ENCODE measurements at places on chromosomes 3 and 15.
A peak's percentile ranks its signal among the peaks of the same experiment; 100 is the strongest.

DNA sequence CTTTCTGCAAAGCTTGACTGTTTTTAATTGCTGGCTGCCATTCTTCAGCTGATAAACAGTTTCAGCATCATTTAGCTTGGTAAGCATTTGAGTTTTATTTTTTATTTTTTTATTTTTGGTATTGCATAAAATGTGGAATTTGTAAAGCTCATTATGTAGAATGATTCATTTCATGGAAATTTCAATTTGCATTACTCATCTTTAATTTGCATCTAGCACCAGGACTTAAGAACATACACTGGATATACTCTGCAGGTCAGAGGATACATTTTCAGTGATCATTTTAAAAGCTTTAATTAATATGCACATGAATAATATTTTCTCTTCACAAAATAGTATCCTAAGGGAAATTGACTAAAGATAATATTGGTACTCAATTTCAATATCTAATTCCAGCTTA is 732.4 kb upstream of the BCHE start:
- DNase-seq, result no peak

- DNase-seq, result no peak
These were observed 273.3 kb downstream of the RPLP1 start for GRCh38 chr15:69725957-69726356.

GRCh38 chr3:46122091-46122490 is 86.0 kb downstream of the CCR1 start:
- no peak for DNase-seq

DNA sequence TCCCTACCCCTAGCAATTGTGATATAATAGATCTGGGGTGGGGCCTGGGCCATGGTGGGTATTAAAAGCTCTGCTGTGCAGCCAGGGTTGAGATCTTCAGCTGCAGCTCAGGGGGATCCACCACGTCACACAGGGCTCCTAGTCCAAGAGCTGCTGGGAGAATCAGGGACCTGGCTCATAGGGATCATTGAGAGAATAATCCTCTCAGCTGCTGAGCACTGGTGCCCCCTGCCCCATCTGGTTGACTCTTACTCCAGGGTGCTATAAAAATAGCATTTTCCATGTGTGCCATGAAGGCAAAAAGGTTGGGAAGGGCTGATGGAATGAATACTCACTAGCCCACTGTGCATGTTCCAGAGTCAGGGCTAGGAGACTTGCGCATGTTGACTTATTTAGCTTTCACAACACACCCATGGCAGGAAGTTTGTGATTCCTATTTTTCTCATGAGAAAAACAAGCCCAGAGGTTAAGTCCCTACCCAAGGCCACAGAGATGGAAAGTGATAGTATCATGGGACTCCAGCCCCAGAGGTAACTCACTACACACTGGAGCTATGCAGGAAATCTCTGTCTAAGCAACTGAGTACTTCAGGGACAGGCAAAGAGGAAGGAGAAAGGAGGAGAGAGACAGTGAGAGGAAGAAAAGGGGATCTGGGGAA is 94.6 kb upstream of the HERC1 start:
- DNase-seq, result no peak

DNA sequence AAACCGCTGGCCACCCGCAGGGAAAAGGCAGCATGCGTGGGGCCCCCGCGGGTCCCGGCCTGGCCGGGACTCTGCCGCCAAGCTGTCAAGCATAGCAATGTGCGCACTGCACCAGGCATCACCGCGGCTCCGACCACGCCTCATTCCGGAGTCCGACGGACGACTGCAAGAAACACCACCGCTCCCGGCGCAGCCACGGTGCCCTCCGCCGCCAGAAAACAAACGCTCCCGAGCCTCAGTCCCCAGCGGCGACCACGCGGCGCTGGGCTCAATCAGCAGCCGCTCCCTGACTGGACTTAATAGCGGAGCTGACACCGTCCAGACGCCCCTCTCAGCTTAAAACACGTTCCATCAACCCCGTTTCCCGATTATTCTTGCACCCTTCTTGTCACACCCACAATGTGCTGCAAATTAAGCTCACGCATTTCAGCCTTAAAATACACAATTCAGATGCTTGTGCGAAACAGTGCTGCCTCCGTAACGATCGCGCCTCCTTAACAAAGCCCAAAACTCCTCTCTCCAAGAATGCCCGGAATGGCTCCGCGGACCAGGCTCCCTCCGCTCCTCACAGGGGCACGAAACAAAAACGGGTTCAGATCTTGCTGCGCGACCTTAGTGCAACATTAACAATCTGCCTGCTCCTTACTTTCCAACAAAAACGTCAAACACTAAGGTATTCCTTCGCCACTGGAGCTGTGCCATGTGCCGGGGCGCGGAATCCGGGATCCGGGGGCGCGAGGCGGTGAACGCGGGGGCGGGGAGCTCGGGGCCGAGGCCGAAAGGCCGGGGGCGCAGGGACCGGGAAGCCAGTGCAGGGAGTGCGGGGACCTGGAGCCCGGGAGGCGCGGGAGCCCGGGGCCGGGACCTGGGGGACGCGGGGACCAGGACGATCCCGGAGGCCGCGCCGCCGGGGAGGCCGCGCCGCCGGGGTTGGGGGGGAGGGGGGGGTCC is 655 bp downstream of the CYFIP1 start:
- DNase-seq, result peak; percentile 45

DNA sequence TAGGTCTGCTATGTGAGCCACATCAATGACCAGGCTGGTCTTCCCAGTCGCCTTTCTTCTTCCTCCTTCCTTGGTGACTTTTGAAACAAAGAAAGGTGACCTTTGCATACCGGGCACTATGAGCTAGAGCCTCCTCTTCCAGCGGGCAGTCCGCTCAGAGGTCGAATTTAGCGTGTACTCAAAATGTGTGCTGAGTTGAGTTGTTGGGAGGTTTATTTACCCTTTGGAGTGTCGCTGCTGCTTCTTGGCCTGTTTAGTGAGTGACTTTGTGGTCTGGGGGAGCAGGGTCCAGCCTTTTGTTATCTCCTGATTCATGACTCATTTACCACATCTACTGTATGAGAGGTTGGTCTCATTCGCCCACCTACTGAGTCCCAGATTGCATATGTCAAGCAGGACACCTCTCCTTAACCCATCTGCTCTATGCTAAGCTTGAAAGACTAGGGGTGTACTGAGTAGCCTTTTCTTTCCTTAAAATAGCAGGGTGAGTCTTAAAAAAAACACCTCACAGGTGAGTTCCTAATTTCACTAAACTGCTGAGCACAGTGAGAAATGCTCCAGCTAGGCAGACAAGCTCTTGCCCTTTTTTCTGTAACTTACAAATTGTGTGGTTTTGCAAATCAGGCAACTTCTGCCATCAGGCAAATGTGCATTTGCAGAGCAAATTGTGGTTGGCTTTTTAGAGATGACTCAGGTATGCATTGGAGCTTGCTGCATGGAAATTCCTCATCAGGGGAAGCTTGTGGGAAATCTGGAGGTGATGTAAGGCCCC is 3.2 kb upstream of the SIAH2 start:
- no peak for DNase-seq

DNA sequence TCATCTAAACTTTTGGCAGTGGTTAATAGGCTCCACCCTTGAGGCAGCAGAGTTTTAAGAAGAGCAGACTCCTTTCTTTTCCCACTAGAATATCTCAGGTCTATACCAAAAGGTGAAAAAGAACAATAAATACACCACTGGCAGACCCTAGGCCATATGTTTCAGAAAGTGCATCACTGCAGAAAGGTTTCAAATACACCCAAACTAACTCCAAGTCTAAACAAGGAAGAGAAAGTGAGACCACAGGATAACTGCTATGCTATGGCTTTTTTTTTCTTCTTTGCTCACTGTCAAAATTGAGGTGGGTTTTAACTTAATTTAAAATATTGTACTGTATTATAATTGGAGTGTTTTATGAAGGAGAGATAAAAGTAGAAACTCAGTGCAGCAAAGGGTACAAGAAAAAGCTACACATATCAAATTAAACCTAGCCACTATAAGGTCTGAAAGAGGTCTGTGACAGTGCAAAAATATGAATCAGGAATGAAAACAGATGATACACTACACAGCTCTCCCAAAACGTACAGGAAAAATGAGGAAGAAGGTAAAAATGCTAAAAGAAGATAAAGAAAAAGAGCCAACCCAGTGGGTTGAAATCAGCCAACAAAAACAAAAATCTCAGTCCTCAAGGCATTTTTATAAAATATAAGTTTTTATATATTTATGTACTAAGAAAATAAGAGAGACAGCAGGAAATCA is 8.4 kb downstream of the SNX4 start:
- no peak for DNase-seq
